Glomerular endothelial cell (primary cell): ENCODE measurements at places on chromosomes 5 and 9. TPM values are rescaled to one million over a fixed set of nuclear protein-coding genes. Genes with fewer than 3 reads are reported as not detected.

DNA sequence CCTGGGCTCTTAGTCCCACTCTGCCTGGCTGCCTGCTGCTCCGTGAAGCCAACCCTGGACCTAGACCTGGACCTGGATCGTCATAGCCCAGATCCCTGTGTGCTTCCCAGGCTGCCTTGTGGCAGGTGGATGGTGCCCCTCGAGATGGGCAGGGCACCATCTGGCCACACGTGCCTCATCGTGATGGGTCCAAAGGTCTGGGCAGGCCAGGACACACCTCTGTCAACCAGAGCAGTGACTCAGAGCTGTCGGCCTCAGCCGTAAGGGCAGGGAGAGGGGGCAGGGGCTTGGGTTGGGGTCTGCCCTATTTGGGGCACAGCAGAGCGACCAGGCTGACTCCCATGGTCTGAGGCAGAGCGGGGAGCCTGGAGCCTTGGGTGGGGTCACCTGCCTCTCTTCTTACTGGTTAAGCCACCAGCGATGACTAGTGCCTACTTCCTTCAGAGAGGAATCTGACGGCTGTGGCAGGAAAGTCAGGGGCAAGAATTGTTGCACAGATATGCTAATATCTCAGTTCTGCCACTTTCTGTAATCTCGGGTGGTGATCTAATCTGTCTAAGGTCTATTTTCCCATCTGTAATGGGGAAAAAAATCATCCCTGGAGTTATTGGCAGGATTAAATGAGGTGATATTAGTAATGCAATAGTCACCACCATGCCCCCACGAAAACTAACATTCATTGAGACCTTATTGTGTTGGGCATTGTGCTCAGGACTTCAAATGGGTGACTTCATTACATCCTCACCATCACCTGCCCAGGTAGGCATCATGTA is 3.2 kb upstream of the CDHR2 start:
- no peak for DNase-seq

DNA sequence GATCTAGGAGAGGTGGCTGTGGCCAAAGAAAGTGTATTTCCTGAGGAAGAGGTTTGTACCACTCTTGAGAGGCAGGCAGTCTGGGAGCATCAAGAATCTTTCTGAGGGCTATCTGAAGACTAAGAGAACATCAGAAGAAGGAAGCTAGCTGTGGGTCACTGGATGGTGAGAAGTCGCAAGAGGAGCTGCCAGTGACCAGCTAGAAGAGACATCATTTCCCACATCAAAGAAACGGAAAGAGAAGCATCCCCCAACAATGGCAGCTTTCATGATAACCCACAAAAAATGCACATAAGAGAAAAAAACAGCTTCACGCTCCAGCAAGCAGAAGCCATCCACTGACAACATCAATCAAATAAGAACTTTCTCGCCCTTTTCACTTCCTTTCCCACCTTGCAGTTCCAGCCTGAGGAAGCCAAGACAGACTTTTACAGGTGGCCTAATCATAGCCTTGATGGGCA is 25.0 kb upstream of the CEP78 start:
- no peak for DNase-seq

Gene RGS7BP
- 23.9 and 24.1 TPM in 2 replicates for total RNA-seq

Gene CCL27
- total RNA-seq = not detected in 2 replicates

Gene HK3
- total RNA-seq = not detected in 2 replicates

GRCh38 chr9:79661886-79662536 is 90.2 kb downstream of the TLE4 start:
- DNase-seq = no peak

DNA sequence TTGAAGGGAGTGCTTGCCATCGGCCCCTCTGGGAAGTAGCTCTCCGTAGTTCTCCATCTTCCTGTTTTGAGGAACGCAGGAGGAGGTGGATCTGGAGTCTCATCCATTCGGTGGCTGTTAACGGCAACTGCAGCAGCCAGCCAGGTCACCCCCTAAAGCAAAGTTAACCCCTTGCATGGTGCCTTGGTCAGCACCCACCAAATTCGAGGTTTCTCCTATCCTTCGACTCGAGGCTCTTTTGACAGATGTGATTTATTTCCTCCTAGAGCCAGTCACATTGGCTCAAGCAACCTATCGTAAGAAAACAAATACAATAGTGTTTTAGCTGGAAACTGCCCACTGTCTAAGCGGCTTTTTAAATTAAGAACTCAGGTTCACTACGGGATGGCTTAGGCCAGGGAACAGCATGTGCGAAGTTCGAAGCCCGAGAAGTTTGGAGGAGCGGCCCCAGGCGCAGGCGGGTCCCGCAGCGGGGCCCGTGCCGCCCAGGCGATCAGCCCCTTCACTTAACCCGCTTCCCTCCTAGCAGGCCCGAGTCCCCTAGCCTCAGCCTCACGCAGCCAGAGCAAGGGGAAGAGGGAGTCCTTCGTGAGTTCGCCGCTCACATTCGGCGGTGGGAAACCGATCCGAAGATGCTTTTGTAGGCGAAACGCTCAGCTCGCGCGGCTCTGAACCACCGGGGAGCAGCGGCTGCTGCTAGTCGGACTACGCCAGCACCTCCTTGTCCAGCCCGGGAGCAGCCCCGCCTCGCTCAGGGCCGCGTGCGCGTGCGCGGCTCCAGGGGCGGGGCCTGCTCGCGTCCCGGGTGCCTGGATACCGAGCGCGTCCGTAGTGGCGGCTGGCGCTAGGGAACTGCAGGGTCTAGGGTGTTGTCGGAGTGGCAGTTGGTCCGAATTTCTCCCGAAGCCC is at the start of gene ROPN1L:
Gene ROPN1L (plus strand): TSS at position 797 of the 909 bp plus-strand sequence. CDS start 289 bp downstream, outside the sequence.
- DNase-seq = no peak

Gene MCCC2
- 30.8 and 34.0 TPM in 2 replicates for total RNA-seq

Gene IGFBPL1
- 0.35 TPM in 1 of 2 replicates, not detected in the other for total RNA-seq

GRCh38 chr5:60256546-60256945 is 363.0 kb upstream of the PDE4D start:
- no peak for DNase-seq

DNA sequence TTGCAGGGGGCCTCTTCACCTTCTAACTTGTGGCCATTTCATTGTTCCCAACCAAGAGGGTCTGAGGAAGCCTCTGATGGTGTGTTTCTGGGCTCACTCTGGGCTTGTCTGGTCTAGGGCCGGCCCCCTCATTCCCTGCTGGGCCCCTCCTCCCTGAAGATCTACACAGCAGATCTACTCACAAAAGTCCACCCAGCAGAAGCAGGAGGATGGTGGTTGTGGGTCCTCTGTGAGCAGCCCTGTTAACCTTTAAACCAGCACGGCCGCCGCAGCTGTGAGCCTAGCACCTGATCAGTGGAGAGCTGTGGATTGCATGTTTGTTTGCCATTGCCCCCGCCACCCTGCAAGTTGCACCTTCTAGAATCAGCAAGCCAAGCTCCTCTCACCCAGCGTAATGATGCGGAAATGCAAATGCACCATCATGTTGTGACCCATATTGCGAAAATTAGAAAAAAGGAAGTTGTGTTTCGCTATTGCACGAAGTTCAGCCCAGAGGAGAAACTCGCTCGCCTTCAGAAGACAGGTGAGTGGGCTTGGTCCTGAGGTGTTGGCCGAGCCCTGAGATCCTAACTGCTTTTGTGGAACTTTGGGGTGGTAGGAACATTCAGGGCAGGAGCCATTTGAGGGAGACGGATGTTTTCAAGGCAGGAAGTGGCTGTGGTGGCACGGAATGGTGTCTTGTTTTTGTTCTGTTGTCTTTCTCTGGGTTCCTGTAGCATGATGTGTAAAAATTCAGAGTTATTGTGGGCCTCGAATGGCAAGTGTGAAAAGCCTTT is 16.7 kb downstream of the FGD3 start:
- no peak for DNase-seq

GRCh38 chr5:1788828-1789227 is 10.8 kb downstream of the MRPL36 start:
- no peak for DNase-seq

Gene POU5F2
- 0.97 and 2.7 TPM in 2 replicates for total RNA-seq

GRCh38 chr9:133785753-133786370 is 47.7 kb upstream of the SARDH start:
- no peak for DNase-seq

DNA sequence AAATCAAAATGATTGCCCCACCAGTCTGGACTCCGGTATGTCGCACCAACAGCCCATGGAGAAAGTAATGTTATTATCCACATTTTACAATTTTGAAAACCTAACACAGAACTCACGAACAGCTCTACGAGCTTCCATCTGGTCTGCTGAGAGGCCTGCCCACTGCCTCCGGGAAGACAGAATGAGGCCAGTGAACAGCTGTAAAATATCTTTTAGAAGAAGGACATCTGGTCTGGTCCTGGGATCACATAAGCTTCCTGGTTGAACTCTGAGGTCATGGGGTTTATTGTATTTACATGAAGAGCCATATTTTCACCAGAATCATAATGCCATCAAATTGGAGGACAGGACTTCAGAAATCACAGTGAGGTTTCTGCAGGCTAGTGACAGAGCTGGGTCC is 89.0 kb downstream of the FRMD3 start:
- no peak for DNase-seq

GRCh38 chr9:124707666-124708065 is 63.4 kb downstream of the NR6A1 start:
- no peak for DNase-seq

GRCh38 chr9:109192732-109193361 is 25.8 kb upstream of the FRRS1L start:
- no peak for DNase-seq

Gene NUTM2F
- total RNA-seq = not detected in 2 replicates

DNA sequence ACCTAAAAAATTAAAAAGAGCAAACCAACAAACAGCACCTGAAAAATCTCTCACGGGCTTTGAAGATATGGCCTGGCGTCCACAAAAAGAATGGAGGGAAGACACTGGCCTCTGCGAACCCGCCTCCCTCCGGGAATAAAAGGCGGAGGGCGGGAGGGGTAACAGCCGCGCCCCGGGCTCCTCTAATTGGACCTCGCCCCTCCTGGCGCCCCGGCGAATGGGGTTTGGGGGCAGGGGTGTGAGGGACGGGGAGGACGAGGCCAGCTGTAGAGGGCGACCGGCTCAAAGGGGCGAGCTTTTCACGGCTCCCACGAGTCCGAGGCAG is 753 bp downstream of the FANCC start:
- DNase-seq = no peak

DNA sequence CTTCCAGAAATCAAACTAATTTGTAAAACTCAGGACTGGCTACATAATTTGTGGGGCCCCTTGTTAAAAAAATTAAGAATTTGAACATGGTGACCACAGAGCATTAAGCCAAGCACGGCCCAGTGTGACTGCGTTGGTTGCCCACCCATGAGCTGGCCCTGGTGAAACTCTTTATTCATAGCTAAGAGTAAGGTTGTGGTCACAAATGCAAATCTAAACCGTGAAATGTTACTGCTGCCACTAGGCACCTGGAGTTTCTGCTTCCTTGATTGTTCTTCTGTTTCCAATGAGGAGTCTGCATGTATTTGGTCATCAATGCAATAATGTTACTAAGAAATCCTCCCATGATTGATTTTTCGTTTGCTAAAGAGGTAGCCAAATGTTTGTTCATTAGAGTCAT is 4.2 kb downstream of the GCNT1 start:
- DNase-seq = no peak

Gene RNF183
- not detected in 2 replicates for total RNA-seq

DNA sequence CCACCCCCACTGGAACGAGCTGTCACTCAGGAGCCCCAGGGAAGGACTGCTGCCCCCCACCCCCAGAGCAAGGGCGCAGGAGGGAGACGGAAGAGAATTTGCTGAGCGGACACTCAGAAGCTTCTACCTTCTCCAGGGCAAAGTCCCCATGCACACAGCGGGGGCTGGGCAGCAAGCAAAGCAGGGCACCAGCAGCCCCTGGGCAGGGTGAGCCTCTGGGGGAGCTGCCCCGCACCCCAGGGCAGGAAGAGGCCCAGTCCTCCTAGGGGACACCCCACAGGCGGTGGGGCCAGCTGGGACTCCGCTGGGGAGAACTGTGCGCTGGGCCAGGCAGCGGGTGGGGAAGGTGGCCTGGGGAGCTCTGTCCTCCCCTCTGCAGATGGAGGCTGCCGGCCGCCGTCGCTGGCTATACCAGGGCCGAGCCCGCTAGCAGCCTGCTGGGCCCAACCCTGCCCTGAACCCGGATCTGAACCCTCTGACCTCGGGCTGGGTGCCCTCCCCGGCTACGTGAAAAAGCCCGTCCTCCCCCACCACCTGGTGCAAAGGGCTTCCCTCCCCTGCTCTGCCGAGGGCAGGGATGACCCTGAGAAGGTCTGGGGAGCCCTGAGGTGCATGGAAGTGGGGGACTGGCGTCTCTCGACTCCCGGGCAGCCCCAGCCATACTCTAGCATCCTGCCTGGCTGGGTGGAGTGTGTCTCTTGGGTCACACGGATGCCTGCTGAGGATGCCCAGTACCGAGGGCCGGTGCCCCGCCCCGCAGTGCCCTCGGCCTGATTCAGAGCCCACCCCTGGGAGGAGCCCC is 597 bp upstream of the SLC34A3 start:
- DNase-seq = no peak

GRCh38 chr5:177365845-177366527 is 8.3 kb downstream of the RGS14 start:
- no peak for DNase-seq

GRCh38 chr9:73523391-73523790 is 371.7 kb downstream of the ANXA1 start:
- no peak for DNase-seq

DNA sequence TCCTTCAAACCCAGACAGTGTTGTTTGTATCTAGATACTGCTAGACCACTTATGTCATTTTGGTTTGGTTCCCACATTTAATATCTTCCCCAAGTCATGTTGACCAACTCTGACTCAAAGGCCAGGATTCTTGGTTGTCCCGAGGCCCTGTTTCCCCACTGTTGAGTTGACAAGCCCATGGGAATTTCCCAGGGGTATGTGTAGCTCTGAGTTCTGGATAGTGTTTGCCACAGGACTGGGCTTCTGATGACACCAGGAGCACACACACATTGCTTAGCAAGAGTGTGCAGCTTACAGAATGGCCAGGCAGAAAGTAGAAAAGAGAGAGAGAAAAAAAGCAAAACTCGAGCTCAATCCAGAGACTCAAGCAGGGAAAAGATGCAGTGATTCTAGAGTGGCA is 214.4 kb downstream of the NXNL2 start:
- DNase-seq = no peak

Gene SLC6A3
- not detected in 2 replicates for total RNA-seq

DNA sequence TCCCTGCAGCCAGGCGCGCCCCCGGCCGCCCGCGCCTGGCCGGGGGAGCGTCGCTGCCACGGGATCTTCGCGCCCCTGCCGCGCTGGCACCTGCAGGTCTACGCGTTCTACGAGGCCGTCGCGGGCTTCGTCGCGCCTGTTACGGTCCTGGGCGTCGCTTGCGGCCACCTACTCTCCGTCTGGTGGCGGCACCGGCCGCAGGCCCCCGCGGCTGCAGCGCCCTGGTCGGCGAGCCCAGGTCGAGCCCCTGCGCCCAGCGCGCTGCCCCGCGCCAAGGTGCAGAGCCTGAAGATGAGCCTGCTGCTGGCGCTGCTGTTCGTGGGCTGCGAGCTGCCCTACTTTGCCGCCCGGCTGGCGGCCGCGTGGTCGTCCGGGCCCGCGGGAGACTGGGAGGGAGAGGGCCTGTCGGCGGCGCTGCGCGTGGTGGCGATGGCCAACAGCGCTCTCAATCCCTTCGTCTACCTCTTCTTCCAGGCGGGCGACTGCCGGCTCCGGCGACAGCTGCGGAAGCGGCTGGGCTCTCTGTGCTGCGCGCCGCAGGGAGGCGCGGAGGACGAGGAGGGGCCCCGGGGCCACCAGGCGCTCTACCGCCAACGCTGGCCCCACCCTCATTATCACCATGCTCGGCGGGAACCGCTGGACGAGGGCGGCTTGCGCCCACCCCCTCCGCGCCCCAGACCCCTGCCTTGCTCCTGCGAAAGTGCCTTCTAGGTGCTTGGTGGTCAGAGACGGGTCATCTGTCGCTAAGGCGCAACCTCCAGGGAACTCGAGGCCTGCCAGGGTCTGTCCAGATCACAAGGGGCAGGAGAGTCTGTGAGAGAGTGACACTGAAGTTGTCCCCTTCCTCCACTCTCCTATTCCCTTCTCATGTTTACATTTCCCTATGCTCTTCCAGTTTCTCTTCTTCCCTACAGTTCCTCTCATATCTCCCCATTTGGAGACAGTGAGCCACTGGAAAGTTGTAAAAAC is 1.3 kb downstream of the GPR150 start:
- DNase-seq = no peak
